ENCODE measurements at places on chromosomes 11 and 22.

DNA sequence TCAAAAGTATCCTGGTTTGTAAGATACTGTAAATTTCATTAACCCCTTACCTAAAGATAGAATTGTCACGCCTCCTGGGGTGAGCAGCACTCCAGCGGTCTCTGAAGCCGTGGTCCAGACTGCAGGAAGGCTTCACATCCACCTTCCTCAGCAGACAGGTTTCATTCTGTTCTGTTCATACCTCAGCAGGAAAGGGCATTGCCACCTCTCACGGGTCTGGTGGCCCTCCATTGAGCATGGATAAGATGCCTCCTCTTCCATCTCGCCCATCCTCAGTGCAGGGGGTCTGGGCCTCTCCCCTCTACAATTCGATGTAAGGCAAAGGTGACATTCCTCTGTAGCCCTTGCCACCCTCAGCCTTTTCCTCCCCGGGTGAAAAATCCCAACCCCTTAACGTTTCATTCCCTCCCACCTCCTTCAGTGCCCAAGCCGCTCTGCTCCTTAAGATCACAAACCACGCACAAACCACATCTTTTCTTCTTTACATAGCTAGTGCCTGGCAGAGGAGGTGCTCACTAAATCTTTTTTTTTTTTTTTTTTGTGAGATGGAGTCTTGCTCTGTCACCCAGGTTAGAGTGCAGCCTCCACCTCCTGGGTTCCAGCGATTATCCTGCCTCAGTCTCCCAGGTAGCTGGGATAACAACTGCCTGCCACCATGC is 28.5 kb downstream of the RPUSD4 start:
- no peak for DNase-seq

GRCh38 chr11:102314784-102315183 is 2.5 kb upstream of the BIRC3 start:
- DNase-seq = no peak

- no peak for DNase-seq
Measured at GRCh38 chr11:92632495-92632894, 337.0 kb upstream of the MTNR1B start.

DNA sequence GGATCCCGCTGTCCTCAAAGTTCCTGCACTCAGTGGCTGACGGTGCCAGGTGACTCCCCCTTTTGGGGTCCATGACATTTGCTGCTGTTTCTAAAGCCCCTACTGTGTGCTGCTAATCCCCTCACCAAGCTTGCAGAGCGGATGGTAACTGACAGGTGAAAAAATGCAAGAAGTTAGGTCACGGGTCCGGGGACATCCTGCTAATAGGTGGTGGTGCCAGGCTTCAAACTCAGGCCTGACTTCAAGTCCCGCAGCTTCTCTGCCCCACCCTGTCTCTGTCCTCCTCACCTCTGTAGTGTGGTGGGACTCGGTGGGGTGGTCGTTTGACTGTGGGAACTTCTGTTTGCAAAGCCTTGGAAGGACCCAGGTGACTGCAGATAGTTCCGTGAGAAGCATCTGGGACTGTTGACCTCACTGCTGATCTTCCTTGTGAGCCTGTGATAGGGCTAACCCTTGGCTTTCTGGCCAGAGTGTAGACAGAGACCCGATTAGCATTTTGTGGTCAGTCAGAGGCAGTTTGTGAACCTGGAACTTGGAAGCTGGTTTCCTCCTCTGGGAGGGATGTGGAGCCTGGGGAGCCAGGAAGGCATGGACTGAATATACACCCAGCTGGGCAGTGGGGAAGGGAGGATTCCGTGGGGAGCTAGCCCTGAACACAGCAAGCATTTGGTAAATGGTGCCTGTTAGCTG is 115.4 kb upstream of the OR4B1 start:
- no peak for DNase-seq

GRCh38 chr11:42098075-42098474 is 638.6 kb upstream of the LRRC4C start:
- no peak for DNase-seq

DNA sequence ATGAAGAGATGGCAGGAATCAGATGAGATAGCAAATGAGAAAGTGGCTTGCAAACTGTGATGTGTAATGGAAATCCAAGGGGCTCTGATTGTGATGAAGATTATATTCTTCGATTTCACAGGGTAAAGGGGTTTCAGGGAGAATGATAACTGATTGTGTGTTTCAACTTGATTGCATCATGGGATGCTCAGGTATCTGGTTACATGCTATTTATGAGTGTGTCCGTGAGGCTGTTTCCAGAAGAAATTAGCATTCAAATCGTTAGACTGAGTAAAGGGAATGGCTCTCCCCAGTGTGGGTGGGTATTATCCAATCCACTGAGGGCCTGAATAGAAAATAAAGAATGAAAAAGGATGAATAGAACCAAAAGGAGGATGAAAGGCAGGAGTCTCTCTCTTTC is 278.7 kb upstream of the LARGE1 start:
- DNase-seq = no peak

- no peak for DNase-seq
Measured at GRCh38 chr11:65418431-65418680, 4.2 kb upstream of the NEAT1 start.

GRCh38 chr11:133235381-133235780 is 296.9 kb downstream of the OPCML start:
- no peak for DNase-seq

DNA sequence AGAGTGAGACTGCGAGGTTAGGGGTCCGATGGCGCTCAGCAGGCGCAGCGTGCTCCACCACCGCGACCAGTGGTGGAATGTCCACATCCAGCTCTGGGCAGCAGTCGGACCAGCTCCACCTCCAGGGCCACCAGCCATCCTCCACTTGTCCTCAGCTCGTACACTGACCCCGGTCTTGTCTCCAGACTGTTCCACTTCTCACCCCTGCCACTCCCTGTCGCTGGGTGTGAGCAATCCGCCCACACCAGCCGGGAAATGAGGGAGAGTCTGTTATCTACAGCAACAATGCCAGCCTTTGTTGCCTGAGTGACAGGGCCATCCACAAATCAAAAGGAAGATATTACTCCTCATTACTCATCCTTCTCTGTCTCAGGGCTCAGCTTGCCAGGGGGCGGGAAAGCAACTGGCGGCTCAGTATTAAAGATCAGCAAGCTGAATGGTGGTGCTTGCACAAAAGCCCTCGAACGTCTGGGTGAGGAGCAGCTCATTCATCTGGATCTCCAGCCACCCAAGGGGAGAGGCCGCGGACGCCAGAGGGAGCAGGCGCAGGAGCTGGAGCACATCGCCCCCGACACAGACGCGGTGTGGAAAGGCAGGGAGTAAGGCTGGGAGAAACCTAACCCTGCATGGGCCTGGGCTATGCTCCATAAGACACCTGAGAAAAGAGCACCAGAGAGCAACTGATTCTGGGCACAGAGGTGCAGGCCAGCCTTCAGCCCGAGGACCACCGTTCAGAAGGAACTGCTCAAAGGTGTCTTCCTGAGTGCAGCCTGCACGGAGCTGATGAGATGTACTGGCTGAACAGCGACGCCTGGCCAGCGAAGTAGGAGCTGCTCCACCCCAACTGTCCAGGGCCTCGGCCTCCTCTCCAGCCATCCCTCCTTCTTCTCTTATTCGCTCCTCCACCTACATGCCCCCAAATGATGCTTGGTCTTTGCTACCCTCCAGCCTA is 21.9 kb downstream of the IGSF9B start:
- DNase-seq = no peak

DNA sequence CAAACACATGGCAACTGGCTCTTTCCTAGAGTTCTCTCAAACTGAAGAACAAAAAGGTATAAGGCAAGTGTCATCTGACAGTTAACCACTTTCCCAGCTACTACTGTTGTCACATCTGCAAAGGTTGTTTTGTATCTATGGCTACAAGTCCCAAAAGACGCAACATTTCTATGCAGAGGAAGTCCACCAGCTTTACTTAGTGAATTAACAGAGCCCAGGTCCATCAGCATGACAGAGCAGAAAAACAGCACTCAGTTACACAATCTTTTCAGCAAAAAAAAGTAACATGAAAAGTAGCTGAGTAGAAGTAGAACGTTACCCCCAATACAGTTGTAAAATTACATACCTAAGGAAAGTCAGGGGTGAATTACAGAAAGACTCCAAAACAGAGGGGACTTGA is 12.1 kb downstream of the CPSF7 start:
- DNase-seq = no peak

GRCh38 chr11:13720940-13721339 is 52.5 kb downstream of the FAR1 start:
- DNase-seq = no peak

GRCh38 chr22:40332319-40332781 is 13.9 kb upstream of the ADSL start:
- no peak for DNase-seq

- DNase-seq = peak; percentile 1
Measured at GRCh38 chr11:31160504-31161422, 208.8 kb downstream of the DCDC1 start.

DNA sequence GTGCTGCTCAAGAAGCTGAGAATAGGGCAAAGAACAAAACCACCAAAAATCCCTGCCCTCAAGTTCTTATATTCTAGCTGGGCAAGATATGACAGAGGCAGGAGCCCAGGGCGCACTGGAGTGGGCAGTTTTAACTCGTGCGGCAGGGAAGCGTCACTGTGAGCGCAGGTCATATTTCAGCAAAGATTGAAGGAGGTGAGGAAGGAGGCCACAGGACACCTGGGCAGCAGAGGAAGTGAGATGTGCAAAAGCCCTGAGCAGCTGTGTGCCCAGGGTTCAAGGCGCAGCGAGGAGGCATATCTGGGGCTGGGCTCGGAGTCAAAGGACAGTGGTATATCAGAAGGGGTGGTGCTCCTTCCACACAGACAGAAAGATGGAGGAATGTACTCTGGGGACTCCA is 13.5 kb downstream of the KCNC1 start:
- DNase-seq = no peak

GRCh38 chr11:86748296-86748695 is 52.0 kb upstream of the PRSS23 start:
- DNase-seq = no peak

DNA sequence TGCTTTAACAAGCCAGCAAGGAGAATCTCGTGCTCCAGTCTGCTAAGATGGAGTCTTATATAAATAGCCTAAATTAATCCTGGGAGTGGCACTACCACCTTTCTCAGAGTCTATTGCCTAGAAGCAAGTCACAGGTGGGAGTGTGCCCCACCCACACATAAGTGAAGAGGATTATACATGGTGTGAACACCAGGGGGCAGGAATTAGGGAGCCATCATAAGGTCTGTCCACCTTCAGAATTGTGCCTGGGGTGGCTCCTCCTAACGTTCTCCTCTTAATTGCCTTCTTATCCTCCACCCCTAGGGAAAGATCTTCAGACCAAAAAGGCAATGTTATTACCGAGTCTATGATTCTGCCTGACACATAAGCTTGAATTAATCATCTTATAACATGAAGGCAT is 276.8 kb upstream of the SESN3 start:
- no peak for DNase-seq

GRCh38 chr11:57379732-57380131 is 1.2 kb downstream of the PRG3 start:
- DNase-seq = no peak

DNA sequence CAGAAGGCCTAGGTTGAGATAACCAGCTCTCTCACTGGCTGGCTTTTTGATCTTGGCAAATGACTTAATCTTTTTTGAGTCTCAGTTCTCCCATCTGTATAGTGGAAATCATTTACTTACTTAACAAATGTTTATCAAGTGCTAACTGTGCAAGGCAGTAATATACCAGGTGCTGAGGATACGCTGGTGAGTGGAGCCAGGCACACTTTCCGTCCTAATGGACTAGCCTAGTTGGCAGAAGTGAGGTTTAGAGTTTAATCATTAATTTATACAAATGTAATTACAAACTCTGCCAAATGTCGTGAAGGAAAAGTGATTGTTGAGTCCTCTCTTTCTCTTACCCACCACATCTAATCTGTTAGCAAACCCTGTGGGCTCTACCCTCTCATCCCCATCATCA is 33.3 kb downstream of the EXT2 start:
- DNase-seq = no peak

DNA sequence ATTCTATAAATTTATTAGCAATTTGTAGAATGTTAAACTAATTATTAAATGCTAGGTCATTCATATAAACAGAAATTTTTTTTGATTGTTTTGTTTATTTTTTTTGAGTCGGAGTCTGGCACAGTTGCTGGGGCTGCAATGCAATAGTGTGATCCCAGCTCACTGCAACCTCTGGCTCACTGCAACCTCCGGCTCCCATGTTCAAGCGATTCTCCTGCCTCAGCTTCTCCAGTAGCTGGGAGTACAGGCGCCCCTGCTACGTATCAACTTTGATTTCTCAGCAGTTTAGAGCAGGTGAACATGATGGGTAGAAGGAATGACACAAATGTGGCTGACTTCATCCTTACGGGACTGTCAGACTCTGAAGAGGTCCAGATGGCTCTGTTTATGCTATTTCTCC is at the start of gene OR8H3:
Gene OR8H3 (plus strand): TSS at position 301 of the 400 bp plus-strand sequence. CDS start 0 bp downstream, at position 301.
- DNase-seq = no peak

DNA sequence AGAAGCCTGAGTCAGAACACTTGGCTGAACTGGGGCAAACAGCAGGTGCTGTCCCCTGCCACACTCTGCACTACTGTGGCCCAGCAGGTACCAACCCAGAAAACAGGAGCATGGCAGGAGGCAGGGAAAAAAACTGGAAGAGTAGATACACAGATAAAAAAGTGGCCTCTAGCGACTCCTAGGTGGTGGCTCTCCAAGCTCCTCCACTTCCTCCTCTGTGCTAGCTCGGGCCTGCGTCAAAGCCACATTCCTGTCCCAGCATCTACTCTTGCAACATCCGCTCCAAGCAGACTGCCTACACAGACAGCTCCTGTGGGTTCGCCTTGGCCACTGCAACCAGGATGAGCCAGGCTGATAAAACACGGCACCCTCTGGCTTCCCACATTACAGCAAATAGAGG is 6.9 kb downstream of the OR8B12 start:
- no peak for DNase-seq

DNA sequence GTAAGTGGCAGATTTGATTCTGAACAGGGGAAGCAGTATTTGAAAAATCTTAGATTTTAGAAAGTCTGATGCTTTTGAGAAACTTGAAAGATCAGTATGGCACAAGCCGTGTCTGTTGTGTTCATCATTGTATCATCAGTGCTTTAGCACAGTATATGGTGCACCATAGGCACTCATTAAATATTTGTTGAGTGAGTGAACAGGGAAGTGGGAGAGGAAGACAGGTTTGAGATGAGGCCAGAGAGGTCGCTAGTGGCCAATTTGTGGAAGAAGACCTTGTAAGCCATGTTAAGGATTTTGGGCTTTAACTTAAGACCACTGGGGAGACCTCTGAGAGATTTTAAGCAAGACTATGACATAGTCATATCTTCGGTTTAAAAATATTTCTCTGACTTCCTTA is 12.9 kb downstream of the CHEK1 start:
- no peak for DNase-seq

DNA sequence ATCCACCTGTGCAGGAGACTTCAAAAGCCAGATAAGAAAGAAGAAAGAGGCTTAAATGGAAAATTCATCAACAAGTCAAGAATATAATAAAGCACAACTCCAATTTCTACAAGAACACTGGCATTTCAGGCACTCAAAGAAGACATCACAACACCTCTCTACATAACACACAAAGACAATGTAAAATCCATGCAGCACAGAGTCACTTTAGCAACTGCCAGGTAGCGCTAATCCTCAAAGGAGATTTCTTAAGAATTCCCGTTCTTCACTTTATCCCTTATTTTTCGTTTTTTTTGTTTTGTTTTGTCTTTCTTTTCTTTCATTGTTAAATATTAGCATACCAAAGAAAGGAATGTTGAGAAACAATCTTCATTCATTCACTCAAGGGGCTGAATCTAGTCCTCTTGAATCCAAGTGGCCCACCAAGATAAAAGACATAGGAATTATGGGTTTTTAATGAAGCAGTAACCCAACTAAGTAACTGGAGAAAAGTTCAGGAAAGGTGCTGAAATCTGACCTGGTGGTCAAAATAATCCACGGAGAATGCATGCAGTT is 95.0 kb downstream of the CADM1 start:
- DNase-seq = no peak

GRCh38 chr11:65992056-65992455 is 9.9 kb downstream of the EIF1AD start:
- no peak for DNase-seq
